NCI-H526 (cell line): ENCODE measurements at places on chromosomes 4 and X.

DNA sequence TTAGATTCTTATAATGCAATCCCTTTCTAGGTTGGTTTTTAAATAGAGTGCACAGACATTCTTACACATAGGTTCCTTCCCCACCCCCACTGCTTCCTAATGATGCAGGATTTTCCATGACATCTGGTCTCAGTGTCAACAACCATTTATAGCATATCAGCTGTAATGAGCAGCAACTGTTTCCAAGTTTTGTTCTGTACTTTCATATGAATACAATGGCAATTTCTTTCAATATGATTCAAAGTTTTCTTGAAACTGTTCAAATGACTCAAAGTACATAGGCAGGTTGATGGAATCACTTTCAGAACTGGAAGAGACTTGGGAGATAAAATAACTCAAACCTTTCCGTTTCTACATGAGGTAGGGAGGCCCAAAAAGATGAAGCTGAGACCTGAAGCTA is 220.7 kb downstream of the CAMK2D start:
- no peak for DNase-seq

DNA sequence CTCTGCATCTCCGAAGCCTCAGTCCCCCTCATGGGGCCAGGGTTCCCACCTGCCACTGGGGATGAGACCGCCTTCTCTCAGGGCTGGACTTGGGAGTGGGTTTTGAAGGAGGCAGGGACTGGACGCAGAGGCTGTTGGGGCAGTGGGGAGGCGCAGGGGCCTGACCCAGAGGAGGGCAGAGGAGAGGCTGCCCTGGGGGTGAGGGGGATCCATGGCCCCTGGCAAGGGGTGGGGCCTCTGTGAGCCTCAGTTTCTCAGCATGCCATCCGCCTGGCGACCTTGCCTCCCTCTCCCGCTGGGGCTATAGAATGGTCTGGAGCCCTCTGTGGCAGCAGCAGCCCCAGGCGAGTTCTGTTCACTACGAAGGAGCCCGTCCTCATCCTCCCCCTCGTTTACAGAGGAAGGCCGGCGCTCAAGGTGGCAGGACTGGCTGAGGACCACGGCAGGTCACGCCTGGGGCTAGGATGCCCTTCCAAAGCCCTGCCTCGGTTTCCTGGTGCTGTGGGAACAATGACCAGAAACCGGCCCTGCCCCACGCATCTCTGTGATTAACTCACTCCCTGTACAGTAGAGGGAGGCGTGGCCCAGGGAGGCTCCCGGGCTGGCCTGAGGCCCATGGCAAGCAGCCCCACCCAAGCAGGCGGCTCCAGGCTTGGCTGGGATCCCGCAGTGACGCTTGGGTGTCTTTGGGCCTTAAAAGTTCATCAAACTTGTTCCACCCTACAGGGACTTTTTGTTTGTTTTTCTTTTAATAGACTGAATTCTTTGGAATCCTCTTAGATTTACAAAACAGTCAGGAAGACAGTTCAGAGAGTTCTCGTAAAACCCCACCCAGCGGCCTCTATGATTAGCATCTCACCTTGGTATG is 16.0 kb upstream of the SH3TC1 start:
- DNase-seq = no peak

- no peak for DNase-seq
Observed at GRCh38 chr4:119031218-119031617, 104.4 kb upstream of the MYOZ2 start.

DNA sequence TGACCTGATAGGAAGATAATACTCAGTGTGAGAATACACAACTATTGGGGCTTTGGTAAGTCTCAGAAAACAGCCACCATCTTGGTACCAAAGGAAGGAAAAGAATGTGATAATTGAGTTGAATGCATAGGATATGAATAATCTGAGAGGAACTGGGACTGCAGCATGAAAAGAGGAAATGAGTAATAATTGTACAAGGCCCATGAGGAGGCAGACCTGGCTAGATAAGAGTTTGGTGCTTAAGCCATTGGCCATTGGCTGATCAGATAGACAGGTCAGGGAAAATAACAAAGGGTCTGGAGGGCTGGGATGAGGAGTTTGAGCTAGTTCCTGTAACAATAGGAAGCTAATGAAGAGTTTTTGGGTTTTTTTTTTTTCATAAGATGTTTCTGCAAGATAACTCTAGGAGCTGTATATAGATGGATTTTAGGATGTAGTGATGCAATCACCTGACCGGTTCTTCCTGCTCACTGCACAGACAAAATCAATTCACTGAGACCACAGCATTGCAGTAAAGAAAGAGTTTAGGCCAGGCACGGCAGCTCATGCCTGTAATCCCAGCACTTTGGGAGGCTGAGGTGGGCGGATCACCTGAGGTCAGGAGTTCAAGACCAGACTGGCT is 5.3 kb upstream of the TRMT2B start:
- DNase-seq = no peak

GRCh38 chr4:138199568-138200235 is 42.4 kb downstream of the SLC7A11 start:
- peak; percentile 83 for DNase-seq

GRCh38 chr4:168739886-168740285 is 243.0 kb downstream of the PALLD start:
- no peak for DNase-seq

GRCh38 chr4:3851211-3851610 is 85.0 kb downstream of the ADRA2C start:
- DNase-seq = peak; percentile 86

DNA sequence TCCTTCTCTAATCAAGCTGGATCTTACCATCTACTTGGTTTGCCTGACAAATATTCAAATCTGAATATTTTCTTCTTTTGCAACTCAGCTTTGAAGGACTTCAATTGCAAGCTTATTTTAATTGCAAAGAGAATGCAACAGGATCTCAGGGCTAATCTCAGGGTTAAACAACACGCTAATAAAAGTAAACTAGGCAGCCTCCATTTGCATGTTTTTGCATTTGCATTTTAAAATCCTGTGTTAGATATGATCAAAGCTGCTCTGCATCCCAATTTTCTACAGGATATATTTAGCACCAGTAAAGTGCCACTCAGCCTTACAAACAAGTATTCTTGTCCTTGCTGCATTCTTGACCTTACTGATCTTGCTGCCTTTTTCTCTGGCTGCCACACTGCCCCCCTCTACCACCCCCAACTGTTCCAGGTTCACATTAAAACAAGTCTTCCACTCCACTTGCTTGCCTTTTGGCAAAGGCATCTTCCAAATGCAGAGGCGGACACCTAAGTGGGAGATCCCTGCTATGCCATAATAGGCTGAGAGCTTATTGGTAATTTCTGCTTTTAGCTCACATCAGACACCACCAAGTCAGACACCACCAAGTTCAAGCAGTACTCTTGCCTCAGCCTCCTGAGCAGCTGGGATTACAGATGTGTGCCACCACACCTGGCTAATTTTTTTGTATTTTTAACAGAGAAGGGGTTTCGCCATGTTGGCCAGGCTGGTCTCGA is 48.1 kb downstream of the GPRIN3 start:
- peak; percentile 92 for DNase-seq

- DNase-seq = no peak
Observed at GRCh38 chrX:52341493-52341892, 27.3 kb upstream of the XAGE2 start.

GRCh38 chr4:8103421-8104390 is 54.9 kb downstream of the ABLIM2 start:
- no peak for DNase-seq

DNA sequence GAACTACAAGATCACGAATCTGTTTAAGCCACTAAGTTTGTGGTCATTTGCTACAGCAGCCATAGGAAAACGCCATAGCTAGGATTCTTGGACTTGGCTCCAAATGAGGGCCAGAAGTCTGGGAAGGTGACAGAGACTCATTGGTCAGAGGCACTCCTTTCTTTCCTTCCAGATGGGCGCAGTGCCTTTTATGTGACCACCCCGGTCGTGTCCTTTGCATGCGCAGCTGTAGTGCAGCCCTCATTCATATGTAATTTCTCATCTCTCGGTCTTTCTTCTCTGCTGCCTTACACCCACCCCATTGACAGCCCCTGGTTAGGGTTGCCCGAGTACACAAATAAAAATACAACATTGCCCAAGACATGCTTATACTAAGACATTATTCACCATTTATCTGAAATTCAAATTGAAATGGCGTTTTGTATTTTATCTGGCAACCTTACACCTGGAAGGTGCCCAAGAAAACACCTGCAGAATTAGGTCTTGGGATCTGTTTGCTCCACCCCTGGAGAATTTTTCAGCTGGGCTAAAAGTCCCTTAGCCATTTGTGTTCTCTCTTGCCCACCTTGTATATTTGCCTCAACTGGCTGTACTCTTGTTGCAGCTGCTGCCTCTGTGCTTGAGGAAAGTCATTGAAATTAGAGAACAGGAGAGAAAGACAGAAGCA is 21.9 kb downstream of the CCKAR start:
- DNase-seq = no peak

- no peak for DNase-seq
Observed at GRCh38 chrX:3230496-3230895, 116.0 kb downstream of the MXRA5 start.

GRCh38 chr4:75514949-75515612 is 808 bp downstream of the THAP6 start:
- no peak for DNase-seq

DNA sequence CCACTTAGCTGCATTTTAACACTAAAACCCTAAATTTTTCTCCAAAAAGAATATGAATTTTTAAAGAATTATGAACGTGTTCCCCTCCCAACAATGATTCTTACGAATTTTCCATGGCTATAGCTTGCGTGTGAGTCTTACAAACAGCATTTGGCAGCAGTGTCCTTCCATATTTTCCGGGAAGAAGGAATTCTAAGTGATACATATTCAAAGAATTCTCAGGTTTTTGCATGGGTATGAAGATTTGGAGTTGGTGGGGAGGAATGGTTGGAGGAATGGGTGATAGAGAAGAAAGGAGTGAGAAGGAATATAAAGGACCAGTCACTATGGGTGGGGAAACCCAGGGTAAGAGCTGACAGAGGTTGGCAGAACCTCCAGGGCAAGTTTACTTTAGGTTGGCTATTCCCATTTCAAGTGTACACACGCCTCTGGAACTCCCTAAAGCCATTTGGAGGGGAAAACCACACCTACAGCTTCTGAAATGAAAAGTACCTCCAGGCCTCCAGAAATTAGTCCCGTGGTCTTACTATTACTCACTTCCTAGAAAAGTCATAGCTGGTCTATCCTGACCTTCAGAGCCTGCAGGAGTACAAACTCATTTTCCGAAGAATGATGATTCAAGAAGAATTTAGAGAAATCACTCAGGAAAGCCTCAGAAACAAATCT is 420.8 kb upstream of the DIPK2B start:
- no peak for DNase-seq

GRCh38 chr4:69833251-69833650 is 26.7 kb downstream of the SULT1E1 start:
- DNase-seq = no peak

DNA sequence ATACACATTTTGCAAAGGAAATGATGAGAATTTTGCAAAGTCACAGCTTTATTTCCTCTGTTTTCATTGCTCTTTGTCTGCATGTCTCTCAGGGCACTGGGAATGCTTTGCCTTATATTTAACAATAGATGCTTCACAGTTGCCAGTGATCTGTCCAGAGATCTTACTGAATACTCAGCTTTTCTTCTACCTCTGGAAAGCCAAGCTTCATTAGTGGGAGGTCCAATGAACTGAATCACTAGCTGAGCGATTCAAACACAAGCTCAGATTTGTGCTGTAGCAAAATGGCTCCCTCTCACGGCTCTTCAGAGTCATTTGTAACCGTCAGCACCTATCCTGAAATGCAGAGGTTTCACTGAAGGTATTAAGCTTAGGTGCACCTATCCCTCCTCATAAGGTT is 138.9 kb downstream of the DCLK2 start:
- no peak for DNase-seq

DNA sequence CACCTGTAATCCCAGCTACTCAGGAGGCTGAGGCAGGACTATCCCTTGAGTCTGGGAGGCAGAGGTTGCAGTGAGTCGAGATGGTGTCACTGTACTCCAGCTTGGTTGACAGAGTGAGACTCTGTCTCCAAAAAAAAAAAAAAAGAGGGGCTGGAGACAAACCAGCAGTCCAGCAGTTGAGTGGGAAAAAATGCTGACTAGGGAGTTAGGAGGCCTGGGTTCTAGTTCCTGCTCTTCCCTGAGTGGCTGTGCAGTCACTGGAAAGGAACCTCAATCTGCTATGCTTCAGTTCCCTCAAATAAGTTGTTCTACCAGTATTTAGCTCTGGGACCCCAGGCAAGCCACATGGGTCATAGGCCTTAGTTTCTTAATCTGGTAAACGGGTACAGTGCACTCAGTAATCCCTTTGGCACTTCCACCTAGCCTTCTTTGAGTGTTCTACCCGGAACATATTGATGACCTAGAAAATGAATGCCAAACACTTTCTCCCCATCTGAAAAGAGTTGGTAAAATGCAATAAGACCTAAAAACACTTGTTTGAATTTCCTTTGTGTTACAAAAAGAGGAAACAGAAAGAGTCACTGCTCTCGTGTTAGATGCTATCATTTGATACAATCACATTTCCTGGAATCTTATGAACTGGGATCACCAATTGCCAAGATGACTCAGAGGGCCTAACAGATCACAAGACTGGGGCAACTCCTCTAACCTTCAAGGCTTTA is 99.3 kb upstream of the EGFL6 start:
- DNase-seq = no peak

- no peak for DNase-seq
Observed at GRCh38 chr4:72375073-72375736, 193.8 kb downstream of the ADAMTS3 start.

DNA sequence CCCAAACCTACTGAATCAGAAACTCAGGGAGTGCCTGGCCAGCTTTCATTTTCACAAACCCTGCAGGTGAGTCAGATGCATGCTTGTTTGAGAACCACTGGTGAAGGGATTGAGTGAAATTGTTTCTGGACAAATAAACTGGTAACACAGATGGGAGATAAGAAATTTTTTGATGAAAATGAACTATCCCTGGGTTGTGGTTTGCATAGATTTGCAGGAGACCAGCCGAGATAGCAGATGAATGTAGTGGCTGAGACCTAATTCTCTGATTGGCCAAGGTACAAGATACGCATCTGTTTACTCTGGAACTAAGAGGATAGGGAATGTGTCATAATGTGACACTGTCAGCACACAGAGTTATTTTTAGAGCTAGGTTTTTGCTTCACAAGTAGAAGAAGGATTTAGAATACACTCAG is 117.8 kb upstream of the NOCT start:
- DNase-seq = peak; percentile 27

DNA sequence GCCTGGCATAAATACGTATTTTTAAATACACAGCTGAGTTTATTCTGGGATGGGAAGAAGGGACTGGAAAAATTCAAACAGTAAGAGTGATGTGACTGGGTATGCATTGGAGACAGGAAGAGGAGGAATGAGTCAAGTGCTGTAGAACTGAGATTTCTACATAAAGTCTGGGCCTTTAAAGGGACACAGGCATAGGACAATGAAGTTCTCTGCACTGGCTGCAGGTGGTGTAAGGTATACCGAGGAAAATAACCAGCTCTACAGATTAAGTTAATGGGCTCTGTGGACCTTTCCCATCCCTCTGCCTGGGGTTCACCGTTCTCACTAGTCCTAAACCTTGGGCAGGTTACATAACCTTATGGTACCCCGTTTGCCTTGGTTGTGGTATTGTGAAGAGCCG is 68.7 kb downstream of the DHX15 start:
- no peak for DNase-seq
